ENCODE measurements at places on chromosomes 12 and 14.
A peak's percentile ranks its signal among the peaks of the same experiment; 100 is the strongest.

DNA sequence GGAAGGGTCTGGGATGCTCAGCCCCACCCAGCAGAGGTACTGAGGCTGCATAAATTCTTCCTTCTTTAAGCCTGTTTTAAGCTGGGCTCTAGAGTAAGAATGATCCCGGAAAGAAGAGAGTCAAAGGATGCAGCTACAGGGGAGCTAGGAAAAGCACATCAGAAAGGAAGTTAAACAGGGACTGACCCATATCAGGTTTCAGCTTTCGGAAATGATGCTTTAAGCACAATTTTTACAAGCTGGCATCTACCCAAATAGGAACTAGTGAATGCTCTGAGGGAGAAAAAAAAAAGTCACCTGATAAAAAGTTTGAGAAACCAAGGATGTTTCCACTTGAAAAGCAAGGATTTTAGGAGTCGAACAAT is 22.0 kb downstream of the TSPAN8 start:
- DNase-seq = no peak

- no peak for DNase-seq
Measured at GRCh38 chr12:12467688-12468261, 94.9 kb downstream of the DUSP16 start.

GRCh38 chr12:48004053-48004941 is at the start of gene COL2A1:
COL2A1 (minus strand) TSS chr12:48004476; CDS start chr12:48004321, 155 bp downstream.
- no peak for DNase-seq

GRCh38 chr12:125455556-125455955 is 390.3 kb downstream of the AACS start:
- DNase-seq = no peak

- DNase-seq = no peak
Measured at GRCh38 chr12:66555113-66555512, 123.8 kb downstream of the GRIP1 start.

DNA sequence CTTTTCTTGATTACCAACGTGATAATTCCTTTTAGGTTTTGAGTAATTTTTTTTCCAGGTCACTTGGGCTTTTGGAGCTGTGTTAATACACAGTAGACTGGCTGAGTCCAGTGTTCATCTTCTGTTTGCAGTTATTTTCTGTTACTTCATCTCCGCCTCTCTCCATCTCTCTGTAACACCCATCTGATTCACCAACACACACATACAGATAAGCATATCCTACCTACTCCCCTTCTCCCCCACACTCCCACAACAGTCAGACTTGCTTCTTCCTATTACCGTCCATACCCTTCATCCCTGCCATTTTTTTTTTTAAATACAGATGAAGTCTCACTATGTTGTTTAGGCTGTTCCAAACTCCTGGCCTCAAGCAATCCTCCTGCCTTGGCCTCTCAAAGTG is 72.7 kb upstream of the MANSC4 start:
- no peak for DNase-seq

- peak; percentile 80 for DNase-seq
Measured at GRCh38 chr14:24366721-24367513, 1.1 kb upstream of the NFATC4 start.

- DNase-seq = no peak
Measured at GRCh38 chr14:36655963-36656686, 5.5 kb upstream of the PAX9 start.

DNA sequence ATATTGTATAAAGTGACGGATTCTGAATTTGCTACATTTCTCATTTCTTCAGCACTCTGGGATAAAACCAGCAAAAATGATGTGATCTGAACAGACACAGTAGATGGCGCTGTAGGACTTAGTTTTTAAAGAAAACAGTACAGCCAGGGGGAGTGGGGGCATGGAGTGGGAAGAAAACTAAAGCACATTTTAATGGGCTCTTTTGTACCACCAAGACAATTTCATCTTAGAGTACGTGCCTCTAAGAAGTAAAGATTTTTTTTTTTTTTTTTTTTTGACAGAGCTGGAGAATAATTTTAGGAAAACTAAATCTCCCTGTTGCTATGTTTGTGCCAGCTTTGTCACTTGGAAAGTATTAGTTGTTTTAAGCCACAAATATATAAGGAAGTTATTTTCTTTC is 124.4 kb downstream of the RAD51B start:
- peak; percentile 72 for DNase-seq

- peak; percentile 59 for DNase-seq
Measured at GRCh38 chr12:93591137-93591868, 18.8 kb downstream of the SOCS2 start.

DNA sequence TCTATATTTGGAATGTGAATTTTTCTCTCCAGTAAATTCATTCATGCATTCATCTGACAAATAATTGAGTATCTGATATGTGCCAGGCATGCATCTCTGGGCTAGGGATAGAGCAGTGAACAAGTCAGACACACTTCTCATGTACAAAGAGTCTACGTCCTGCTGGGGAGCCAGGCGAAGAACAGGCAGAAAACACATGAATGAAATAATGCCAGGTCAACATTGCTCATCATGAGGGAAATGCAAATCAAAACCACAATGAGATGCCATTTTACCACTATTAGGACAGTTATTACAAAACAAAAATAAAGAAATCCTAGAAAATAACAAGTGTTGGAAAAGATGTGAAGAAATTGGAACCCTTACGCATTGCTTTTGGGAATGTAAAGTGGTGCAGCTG is 90.3 kb downstream of the PAX9 start:
- DNase-seq = no peak

GRCh38 chr12:70260646-70261045 is 17.4 kb downstream of the CNOT2 start:
- no peak for DNase-seq

GRCh38 chr12:12726555-12727093 is 9.5 kb downstream of the CDKN1B start:
- no peak for DNase-seq

GRCh38 chr14:29030121-29030520 is 263.5 kb downstream of the FOXG1 start:
- DNase-seq = no peak

DNA sequence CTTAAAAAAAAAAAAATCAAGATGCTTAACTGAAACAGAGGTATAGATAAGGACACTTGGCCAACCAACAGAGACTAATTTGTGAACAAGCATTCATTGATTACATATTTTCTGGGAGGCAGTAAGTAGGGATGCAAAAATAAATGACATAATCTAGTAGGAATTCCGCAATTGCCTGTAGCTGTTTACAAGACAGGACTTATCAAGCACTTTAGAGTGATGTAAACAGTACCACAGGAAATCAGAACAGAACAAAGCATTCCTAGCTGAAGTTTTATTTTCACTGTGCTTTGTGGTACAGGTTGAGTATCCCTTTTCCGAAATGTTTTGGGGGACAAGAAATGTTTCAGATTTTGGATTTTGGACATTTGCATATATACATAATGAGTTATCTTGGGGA is 68.2 kb upstream of the FGD4 start:
- no peak for DNase-seq

DNA sequence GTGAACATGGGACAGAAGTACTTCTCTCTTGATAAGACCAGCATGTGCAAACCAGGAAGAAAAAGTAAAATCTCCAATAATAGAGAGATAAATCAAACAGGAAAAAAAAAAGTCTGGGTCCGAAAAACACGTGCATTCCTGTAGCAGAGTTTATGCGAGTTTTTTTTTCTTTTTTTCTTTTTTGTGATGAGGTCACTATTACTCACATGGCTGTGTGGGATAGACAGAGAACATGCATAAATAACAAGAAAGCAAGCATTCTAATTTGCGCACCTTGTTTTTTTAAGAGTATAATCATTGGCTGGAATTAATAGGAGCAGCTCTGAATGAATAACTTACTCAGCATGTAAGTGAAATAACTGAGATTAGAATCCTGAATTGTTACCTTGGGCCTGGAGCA is 91.9 kb upstream of the CPM start:
- no peak for DNase-seq

DNA sequence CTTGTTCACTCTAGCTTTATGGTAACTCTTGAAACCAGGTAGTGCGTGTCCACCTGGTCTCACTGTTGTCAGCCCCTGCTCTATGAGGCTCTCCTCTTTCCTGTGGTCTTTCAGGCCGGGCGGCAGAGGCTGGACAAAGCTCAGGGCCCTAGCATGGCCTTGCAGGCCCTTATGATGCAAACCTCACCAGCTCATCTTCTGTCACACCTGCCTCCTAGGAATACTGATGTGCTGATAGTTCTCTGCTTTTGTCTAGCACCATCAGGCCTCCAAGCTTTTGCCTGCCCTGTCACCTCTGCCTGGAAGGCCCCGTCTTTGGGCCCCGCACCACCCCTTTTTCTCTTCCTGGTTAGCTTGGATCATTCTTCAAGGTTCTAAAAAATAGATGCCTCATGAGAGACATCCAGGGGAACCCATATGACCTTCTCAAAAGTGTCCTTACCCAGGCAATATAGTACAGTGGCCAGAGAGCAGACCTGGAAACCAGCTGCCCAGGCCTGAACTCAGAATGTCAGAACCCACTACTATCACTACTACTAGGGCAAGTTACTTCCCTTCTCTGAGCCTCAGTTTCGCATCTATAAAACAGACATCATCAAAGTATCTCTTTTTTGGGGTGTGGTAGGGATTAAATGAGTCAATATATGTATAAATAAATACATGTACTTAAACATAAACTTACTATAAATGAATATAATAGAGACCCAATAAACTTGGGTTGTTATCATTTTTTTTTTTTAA is 91.7 kb downstream of the ZFP36L1 start:
- DNase-seq = no peak

GRCh38 chr12:40701756-40702155 is 9.5 kb downstream of the CNTN1 start:
- no peak for DNase-seq

GRCh38 chr14:31994391-31995033 is 82.6 kb upstream of the ARHGAP5 start:
- DNase-seq = no peak

DNA sequence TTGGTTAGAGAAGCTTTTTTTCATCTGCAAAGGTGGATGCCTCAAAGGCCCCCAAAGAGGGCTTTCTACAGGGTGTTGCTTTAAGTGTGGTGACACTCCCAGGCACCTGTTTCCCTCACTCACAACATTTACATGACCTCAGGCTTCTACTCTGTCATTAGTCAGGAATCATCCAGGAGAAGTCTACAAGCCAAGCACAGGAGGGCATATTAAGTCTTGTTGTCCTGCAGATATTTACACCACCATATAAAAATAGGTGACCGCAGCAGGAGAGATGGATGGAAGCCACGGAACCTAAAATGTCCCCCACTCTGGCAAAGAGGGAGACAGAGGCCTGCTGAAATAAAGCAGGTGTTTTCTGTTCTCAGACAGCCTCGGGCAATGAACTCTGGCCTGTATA is 7.5 kb upstream of the DPF3 start:
- DNase-seq = no peak

Measured in GDM1 (cell line).